ENCODE measurements at places on chromosomes 7 and 10. TPM values are rescaled to one million over a fixed set of nuclear protein-coding genes. Genes with fewer than 3 reads are reported as not detected.

The ZNF488 gene
- 2.1 TPM for total RNA-seq

The AMPH gene
- not detected for total RNA-seq

The FXYD4 gene
- total RNA-seq = not detected

The CLRN3 gene
- total RNA-seq = 0.52 TPM

The DNAH11 gene
- 1.9 TPM for total RNA-seq

The NPY4R2 gene
- not detected for total RNA-seq

The IFIT3 gene
- total RNA-seq = 45.2 TPM

The FAM107B gene
- total RNA-seq = 168 TPM

The CCAR1 gene
- 113 TPM for total RNA-seq

The OGDHL gene
- total RNA-seq = 1.0 TPM

The CPXM2 gene
- total RNA-seq = not detected

The ZNF727 gene
- not detected for total RNA-seq

The C7orf57 gene
- 0.24 TPM for total RNA-seq

The MAGI2 gene
- total RNA-seq = 0.64 TPM

The ITGB8 gene
- total RNA-seq = 183 TPM

The CALML3 gene
- total RNA-seq = not detected

The PDZD7 gene
- total RNA-seq = 1.3 TPM

The NT5C3A gene
- total RNA-seq = 77.7 TPM

The TYW1B gene
- 2.4 TPM for total RNA-seq

The EPO gene
- total RNA-seq = not detected

The ZNF425 gene
- total RNA-seq = 1.5 TPM

The ADARB2 gene
- not detected for total RNA-seq

The GATA3 gene
- 8.2 TPM for total RNA-seq

The CTAGE6 gene
- not detected for total RNA-seq

The ZNF37A gene
- total RNA-seq = 8.1 TPM

The CPVL gene
- 43.5 TPM for total RNA-seq

The CDH23 gene
- total RNA-seq = 0.07 TPM

The SGCE gene
- 33.8 TPM for total RNA-seq

The HIF1AN gene
- total RNA-seq = 35.8 TPM

The GALNT17 gene
- not detected for total RNA-seq

The MNX1 gene
- total RNA-seq = 30.3 TPM

The OR6V1 gene
- not detected for total RNA-seq

The HHEX gene
- total RNA-seq = 91.5 TPM

All from Calu3 (cell line).